ENCODE measurements at places on chromosomes 16 and 17. TPM values are rescaled to one million over a fixed set of nuclear protein-coding genes. Genes with fewer than 3 reads are reported as not detected.

Gene IRF8
- 592 TPM for total RNA-seq

Gene MYH3
- total RNA-seq: 1.7 TPM

Gene KDM6B
- total RNA-seq: 11.9 TPM

Gene GRB7
- 1.5 TPM for total RNA-seq

Gene ATAD5
- 12.0 TPM for total RNA-seq

Gene NUPR1
- total RNA-seq: not detected

Gene GPR142
- total RNA-seq: not detected

GRCh38 chr17:7001318-7001961 is 5.6 kb downstream of the ALOX12 start:
- no peak for DNase-seq

DNA sequence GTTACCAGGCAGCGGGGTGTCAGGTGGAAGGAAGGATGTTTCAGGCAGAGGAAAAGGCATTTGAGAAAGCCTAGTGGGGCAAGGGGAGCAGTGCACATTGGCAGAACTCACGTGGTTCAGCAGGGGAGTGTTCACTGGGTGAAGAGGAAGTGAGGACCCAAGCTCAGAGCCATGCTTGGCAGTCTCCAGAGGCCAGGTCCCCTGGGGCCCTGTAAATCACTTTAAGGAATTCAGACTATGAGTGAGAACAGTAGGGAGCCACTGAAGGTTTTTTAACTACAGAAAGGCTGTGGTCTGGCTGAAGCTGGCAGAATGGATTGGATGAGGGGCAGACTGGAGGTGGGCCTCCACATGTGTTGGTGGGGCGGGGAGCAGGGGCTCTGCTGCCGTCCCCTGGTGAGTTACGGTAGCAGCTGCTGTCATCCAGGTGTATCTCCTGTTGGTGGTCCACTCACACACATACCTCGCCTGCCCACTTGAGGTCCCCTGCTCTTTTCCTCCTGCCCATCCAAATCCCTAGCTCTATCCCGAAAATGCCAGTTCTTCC is 5.1 kb downstream of the CLEC16A start:
- DNase-seq: peak; percentile 95

DNA sequence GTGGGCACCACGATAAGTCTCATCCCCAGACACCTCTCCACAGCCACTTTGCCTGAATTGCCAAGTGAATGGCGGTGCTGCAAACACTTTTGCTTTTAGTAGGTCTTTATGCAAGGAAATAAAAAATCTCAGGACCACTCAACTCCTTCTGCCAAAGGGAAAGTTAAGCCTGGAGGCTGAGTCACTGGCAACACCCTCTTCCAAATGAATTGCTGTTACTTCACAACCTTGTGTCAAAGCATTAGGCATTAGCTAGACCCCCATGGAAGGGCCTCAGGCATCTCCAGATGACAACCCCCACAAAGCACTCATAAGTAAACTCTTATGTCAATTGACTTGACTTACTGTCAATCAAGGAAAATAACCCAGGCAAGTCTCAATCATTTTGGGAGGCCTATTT is 43.0 kb downstream of the RNF112 start:
- DNase-seq: no peak

DNA sequence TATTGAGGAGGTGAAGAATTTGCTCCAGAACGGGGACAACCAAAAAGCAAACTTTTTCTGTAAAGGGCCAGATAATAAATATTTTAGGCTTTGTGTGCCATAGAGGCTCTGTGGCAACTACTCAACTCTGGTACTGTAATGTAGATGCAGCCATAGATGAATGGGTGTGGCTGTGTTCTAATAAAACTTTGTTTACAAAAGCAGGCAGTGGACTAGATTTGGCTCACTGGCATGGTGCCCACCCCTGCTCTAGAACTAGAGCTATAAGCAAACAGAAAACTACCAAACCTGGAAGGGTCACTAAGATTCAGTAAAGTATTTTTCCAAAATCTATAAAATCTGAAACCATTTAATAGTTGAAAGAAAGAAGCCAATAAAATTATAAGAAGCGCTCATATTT is 24.6 kb upstream of the SMURF2 start:
- DNase-seq: no peak

- no peak for DNase-seq
Observed at GRCh38 chr17:31092475-31093064, 2.2 kb upstream of the NF1 start.

GRCh38 chr16:18799500-18799899 is 1.8 kb downstream of the ARL6IP1 start:
- DNase-seq: no peak

DNA sequence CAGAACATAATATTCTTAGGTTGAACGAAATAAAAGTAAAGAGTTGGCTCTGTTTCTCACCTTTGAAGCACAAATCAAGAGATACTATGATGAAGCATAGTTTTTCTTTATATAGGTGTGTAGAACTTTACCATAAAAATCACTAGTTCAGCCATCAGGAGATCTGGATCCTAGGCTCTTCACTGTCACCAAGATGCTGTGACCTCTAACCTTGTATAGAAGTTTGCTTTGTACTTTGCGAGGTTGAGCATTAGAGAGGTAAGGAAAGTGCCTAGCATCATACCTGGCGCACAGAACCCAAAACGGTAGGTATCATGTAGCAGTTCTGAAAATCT is 553 bp upstream of the CDC6 start:
- no peak for DNase-seq

DNA sequence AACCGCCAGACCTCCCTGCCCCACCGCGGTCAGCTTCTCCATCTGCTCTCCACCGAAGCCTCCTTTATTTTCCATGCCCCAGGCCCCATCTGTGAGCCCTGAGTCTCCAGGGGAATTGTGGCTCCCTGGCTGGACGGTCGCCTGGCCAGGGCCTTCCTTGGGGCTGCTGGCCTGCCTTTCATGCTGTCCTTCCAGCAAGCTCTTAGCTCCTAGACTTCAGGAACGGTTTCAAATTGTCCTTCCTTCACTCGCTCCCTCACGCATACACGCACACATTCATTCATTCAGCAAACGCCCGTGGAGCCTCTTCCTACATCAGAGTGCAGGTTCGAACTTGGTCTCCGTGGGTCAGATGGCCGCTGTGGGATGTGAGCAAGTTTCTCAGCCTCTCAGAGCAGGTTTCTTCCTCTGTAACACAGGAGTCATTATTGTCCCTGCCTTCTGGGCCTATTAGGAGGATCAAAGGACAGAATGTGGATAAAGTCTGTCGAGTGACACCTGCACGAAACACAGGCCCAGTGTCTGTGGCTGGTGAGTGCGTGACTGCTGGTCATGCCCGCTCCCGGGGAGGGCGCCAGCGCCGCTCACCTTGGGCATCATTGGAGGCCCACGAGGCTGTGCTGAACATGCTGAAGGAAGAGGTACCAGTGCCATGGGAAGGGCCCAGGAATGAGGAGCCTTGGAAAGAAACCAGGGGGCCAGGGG is 18.7 kb upstream of the GSE1 start:
- DNase-seq: no peak

GRCh38 chr16:82011199-82011641 is at the start of gene SDR42E1:
TSS of gene SDR42E1 (minus strand) at chr16:82011470. CDS start at chr16:82000858, 10,612 bp downstream.
- peak; percentile 94 for DNase-seq

DNA sequence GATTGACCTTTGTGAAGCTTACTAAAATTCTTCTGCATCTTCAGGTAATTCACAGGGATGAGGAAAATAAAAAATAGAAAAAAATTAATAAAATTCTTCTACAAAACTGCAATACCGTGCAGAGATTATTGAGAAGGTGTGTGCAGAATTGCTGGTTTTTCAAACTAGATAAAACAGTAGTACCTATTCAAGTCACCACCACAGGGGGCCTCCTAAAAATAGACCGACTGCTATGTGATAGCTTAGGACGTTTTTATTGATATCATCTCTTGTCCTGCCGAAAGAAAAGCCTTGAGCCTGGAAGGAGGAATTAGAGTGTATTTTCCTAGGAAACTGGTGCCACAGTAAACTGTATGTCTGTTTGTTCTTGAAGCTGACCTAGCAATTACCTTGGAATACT is 325.9 kb downstream of the ZFHX3 start:
- no peak for DNase-seq

- DNase-seq: no peak
Observed at GRCh38 chr17:68310152-68310551, 18.9 kb downstream of the ARSG start.

DNA sequence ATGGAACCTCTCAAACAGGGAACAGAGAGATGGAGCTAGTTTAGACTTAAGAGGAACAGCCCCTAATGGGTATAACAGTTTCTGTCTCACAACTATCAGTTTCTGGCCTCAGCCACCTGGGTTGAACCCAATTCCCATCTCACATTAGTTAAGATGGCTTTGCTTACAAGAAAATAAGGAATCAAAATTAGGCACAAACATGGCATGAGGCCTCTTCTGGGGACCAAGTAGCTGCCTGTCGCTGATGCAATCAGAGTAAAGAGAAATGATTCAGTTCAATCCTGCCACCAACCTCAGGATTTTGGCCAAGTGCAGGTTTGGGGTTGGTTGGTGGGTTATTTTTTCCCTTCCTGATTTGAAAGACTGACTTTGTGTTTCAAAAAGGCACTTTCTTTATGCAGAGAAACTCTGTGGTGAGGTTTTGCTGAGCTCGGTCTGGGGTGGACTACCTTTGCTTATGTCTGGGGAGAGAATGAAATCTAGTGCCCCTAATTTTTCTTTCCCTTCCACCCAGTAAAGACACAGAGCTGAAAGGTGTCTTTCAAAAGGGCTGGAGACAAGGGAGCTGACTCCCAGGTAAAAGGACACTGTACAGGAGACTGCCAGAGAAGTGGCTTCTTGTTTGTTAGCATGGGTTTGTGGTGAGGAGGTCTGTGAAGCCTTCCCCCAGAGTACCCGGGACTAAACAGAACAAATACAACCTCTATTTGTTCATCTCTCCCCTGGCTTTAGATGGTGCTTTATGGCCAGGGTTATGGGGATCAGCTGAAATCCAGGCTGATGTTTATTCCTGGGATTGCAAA is 44.8 kb upstream of the NFAT5 start:
- peak; percentile 40 for DNase-seq

GRCh38 chr16:66147291-66147690 is 219.2 kb upstream of the CDH5 start:
- DNase-seq: no peak

GRCh38 chr16:31149894-31150890 is at the start of gene PRSS36:
TSS of gene PRSS36 (minus strand) at chr16:31150066. CDS start at chr16:31150035, 31 bp downstream.
- no peak for DNase-seq

DNA sequence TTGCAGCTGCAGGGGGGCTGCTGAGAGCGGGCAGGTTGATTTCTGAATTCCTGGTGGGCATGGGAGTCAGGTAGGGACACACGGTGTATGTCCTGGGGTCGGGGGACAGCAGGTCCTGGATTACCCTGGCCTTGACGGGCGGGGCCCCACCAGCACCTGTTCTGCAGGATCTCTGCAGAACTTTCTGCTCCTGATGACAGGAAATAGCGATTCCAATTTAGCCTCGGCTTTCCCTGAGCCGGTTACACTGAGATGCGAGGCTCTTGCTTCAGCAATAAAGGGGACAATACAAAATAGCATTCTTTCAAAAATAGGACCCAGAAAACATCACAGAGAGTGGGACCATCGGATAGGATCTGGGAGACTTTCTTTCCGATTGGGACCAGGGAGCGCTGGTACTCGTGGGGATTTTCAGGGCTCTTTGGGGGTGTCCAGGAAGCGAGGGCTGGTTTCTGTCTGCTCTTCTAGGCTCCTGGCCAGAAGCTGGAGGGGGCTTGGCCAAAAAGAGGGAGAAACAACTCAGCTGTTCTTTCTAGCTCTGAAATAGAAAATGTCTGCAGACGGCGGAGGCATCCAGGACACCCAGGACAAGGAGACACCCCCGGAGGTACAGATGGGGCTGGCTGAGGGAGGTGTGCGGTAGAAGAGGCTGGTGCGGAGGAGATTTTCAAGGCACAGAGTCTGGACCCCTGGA is 642 bp downstream of the ZNF205 start:
- DNase-seq: no peak

DNA sequence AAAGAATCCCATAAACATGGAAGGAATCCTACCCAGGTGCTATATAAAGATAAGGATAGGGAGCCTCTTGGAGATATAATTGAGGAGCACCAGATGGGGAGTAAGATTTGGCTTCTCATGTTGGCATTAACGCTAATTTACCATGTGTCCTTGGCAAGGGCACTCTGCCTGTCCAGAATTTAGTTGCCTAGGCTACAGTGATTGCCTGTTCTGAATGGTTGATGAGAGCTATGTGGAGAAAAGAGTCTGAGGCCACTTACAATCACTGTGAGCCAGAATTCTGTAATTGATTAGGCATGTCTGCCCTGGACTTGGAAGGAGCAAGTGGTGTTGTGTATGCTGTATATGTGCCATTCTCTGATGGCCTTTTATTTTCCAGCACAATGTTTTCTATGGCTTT is 1101.2 kb upstream of the RBFOX1 start:
- no peak for DNase-seq

DNA sequence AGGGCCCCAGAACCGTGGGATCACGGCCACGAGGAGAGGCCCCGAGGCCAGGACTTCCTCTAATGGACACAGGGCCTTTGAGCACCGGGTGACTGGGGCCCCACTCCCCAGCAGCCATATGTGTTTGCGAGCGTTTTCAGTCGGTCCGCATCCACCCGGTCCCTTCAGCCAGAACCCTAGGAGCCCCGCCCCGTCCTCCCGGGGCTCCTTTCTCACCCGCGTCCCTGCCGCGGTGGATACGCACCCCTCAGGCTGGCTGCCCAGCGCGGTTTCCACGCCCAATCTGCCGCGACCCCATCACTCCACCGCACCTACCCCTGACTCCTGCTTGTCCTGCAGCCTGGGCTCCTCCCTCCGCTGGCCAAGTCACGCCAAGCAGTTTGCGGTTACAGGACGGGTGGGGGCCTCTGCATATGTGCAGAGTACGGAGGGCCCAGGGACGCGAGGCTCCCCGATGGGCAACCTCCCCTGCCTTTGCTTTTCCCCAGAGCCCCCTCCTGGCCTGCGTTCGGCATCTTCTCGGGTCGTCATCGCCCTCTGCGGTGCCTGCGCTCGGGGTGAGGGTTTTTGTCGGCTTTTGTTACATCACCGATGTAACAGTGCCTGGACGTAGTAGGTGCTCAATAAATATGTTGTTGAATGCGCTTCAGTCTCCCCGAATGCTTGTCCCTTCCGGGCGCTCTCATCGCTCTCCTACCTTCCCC is 1.0 kb upstream of the TTYH2 start:
- no peak for DNase-seq

- no peak for DNase-seq
Observed at GRCh38 chr16:64469906-64470702, 651.8 kb downstream of the CDH11 start.
